ENCODE measurements at places on chromosomes 1 and 21.

DNA sequence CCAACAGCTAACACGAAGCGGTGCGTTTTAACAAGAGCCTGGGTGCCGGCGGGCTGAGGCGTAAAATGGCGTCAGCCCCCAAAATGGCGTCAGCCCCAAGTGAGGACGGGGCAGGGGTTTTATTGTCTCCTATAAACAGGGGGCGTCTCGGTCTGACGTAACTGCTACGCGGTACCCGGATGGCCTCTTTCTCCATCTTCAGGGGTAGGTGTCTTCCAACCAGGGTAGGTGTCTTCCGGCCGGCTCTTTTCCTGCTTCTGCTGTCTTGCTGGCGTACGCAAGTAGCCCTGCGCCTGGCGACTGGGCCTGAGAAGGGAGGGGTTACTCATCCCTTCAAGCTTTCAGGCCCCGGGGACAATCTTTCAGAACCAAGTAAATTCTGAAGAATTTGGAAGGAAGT lies 45.3 kb downstream of the LGR6 start:
- no peak for DNase-seq

- DNase-seq, result peak; percentile 62
These were observed 41.2 kb downstream of the GNG12 start for GRCh38 chr1:67792103-67792502.

GRCh38 chr21:38531039-38531541 lies 32.8 kb upstream of the ERG start:
- no peak for DNase-seq

GRCh38 chr21:21232320-21232719 lies 234.1 kb downstream of the NCAM2 start:
- no peak for DNase-seq

GRCh38 chr1:31801458-31801857 lies 14.4 kb downstream of the SPOCD1 start:
- no peak for DNase-seq

DNA sequence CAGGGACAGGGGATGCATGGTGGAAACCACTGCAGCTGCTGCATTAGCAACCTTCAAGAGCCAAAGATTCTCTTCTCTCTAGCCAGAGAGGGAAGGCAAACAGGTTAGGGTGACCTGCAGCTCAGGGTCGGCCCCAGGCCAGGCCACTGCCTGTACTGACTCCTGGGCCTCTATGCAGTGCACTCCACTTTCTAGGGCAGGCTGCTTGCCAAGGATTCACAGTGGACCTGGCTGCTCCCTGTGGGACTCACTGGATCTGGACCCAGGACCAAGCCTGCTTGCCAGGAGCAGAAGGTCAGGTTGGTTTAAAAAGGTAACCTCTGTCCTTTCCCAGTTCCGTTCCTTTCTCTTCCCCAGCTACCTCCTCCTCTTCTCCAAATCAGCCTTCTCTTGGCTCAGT lies 52.4 kb downstream of the HIVEP3 start:
- DNase-seq, result no peak

DNA sequence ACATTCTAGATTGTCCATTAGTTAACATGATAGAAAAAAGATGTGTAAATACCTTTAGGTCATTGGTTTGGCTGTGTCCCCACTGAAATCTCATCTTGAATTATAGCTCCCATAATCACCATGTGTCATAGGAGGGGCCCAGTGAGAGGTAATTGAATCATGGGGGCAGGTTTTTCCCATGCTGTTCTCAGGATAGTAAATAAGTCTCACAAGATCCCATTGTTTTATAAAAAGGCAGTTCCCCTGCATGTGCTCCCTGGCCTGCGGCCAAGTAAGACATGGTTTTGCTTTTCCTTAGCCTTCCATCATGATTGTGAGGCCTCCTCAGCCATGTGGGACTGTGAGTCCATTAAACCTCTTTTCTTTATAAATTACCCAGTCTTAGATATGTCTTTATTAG lies 32.5 kb upstream of the SLC44A5 start:
- no peak for DNase-seq

- DNase-seq, result no peak
These were observed 69.9 kb downstream of the RRAGC start for GRCh38 chr1:38789498-38790169.

GRCh38 chr1:214251354-214251753 lies 29.6 kb upstream of the SMYD2 start:
- no peak for DNase-seq

- no peak for DNase-seq
These were observed 259.9 kb downstream of the CTH start for GRCh38 chr1:70671006-70671405.

- no peak for DNase-seq
These were observed 30.1 kb upstream of the EPS15 start for GRCh38 chr1:51549016-51549619.

DNA sequence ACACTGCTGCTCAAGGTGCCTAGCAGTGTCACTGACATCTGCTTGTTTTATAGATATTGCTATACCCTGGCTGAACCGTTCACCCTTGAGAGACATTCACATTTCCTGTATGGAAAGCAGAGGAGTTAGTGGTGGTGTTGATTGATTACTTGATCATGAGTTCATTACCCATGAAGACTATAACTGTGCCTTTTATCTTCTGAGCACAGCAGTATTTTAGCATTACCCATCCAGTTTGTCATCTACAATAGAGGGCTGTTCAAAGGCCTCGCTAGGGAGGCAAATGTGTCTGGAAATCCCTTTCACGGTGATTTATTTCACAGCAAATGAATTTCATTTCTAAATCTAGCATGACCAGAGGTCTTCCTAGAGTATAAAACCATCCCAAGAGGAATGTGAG lies 160.0 kb downstream of the DNM3 start:
- no peak for DNase-seq

- no peak for DNase-seq
These were observed 135.0 kb downstream of the TGFB2 start for GRCh38 chr1:218480137-218480536.

DNA sequence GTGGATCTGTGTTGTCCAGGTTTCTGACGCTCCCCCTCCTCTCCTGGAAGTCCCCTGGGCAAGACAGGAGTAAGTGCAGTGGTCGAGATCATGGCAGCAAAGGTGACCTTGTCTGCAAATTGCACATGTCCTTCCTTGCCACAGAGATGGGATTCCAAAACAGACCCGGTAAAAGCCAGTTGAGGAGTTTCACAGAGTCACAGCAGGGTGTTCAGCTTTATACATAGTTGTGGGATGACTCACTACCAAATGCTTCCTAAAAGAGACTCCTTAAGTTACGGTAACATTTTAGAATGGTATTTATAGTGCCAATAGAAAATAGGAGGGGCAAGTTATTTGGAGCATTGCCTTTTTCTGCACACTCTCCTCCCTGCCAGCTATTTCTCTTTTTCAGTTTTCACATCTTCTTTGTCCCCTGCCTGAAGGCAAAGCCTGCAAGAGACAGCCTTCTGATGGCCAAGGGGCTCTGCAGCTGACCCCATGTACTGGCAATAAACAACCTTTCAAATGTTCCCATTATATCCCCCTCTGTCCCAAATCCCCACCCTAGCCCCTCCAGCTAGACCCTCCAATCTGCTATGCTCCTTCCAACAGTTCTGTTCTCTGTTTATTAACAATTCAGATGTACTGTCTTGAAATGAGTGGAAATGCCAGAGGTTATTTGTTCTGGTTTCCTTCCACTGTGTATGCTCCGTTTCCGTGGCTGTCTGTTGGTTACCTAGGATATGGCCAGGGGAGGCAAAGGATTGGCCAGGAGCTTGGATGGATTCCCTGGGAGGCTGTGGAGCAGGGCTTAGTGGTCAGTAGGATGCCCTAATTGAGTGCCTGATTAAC lies 115.0 kb downstream of the TGFB2 start:
- peak; percentile 84 for DNase-seq

DNA sequence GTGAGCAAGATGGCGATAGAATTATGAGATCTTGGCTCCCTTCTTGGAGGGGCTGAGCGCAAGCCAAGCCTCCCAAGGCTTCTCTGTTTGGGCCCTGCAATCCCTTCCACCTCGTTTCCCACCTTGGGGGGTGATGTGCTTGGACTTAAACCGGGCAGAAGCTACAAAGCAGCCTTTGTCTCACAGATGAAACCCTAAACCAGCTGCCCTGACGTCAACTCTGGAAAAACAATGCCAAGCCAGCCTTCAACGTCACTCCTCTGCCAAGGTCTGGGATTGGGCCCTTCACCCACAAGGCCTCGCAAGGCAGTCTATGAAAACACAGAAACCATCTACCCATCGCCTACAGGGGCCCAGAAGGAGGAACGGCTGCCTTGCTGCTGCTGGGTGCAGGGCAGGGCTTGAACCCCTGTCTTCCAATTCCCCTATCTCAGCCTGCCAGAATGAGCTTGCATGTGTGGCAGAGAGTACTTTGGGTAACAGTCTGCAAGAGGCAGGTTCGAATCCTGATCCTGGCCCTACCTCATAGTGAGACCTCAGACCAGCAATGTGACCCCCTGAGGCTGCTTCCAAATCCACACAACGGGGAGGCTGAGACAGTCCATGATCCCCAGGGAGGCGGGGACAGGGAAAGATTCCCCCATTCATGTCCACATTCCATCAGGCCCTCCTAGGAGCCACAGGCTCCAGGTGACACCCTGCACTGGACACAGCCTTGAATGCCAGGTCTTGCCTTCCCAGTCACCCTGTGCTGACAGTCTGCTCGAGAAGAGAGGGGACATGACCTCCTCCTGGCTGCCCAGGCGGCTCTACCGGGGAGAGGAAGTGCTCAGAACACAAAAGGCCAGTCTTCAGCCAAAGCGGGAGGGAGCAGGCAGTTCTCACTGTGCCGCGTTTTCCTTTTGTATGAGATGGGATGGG lies 15.0 kb downstream of the IFFO2 start:
- DNase-seq, result peak; percentile 66

- DNase-seq, result no peak
These were observed 2.6 kb downstream of the IKBKE start for GRCh38 chr1:206472886-206473285.

- no peak for DNase-seq
These were observed 249.7 kb downstream of the C1orf94 start for GRCh38 chr1:34426325-34426896.

GRCh38 chr1:111738436-111739193 lies 580 bp downstream of the INKA2 start:
- DNase-seq, result peak; percentile 22

GRCh38 chr21:34999397-34999941 lies 49.6 kb downstream of the RUNX1 start:
- no peak for DNase-seq

DNA sequence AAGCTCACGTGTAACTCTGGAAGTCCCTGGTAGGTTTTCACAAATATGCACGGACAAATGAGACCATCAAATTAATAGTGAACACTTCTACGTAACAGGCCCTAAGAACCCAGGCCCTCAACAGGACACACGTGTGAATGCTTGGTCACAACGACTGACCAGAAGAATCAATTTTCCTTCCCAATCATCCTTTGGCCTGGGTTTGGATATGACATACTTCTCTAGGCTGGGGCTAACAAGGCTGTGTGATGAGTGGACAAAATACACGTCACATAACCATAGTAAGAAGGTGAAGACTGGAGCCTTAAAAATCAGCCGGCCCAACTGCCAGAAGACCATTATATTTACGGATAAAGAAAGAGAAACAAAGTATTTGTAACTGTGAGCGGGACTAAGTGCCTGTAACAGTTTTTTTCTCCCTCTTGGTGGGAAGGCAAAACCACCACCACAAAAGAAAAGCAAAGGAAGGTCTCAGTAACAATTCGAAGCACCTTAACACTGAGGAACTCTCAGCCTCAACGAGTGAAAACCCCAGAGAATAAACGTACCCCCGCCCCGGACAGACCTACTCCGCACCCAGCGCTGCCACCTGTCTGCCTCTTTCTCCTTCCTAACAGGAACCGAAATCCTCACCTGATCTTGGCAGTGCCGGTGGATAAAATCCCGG lies 450 bp downstream of the SDE2 start:
- peak; percentile 47 for DNase-seq

- DNase-seq, result no peak
These were observed 105.1 kb upstream of the TTC34 start for GRCh38 chr1:2906620-2907019.

DNA sequence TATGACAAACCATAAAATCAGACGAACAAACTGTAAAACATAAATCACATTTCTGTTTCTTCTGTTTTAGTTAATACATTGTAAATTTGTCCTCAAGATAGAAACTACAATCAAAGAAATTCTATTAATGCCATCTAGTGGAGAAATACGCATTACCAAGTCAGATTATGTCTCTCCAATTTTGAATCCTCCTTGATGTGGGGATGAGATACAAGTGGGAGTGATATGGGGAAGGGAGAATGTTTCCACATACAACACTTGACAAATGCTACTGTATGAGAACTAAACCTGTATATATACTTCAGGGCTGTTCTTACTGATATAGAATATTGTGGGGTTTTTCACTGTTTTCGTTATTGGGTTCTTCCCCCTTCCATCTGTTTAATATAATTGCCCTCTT lies 2.6 kb downstream of the HFM1 start:
- DNase-seq, result peak; percentile 29

DNA sequence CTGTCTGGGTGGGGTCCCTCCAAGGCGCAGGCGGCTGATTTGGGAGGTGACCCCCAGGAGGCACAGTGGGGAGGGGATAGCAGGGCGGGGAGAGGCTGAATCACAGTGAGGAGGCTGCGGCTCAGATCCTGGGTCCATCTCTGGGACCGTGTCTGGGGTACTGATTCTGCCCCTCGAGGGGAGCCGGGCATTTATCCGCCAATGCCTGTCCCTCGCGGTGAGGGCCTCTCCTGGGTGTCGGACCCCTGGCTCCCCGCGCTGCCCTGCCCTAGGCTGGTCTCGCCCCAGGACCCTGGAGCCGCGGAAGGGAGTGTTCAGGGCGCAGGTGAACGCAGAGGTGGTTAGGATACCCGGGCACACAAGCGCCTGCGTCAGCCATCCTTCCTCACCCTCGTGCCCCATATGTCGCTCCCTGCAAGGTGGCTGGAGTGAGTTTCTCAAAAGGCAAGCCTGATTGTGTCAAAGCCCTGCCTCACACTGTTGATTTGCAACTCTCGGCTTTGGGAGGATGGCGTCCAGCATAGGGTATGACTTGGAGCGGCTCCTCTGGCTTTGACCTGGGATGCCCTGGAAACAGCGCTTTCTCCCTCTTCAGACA lies 530.9 kb downstream of the PTPRU start:
- DNase-seq, result no peak

DNA sequence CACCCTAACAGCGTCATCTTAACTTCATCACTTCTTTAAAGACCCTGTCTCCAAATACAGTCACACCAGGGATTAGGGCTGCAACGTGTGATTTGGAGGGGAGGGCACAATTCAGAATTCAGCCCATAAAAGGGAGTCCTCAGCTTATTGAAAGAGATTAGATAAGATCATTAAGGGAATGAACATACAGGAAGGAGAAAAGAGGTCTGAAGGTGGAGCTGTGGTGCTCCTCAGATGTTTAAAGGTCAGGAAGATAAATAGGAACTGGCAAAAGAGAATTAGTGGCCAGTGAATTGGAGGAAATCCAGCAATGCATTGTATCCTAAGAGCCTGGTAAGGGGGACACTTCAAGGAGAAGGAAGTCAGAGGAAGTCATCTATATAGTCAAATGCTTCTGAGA lies 113.5 kb downstream of the PROX1 start:
- no peak for DNase-seq

DNA sequence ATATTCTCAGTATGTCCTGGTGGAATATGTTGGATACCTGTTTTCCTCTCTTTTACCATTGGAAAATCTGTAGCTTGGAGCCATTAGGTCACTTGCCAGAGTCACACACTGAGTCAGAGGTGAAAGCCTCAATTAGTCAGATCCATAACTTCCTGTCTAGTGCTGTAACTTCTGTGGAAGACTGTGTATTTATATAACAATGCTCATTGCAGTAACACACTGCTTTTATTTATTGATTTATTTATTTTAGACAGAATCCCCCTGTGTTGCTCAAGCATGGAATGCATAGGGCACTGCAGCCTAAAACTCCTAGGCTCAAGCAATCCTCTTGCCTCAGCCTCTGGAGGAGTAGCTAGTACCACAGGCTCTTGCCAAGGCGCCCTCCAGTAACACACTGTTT lies 1.3 kb upstream of the DOCK7 start:
- no peak for DNase-seq

- peak; percentile 84 for DNase-seq
These were observed 7.0 kb downstream of the LRRC71 start for GRCh38 chr1:156927215-156928042.
